ENCODE measurements at places on chromosomes 1 and 21.

DNA sequence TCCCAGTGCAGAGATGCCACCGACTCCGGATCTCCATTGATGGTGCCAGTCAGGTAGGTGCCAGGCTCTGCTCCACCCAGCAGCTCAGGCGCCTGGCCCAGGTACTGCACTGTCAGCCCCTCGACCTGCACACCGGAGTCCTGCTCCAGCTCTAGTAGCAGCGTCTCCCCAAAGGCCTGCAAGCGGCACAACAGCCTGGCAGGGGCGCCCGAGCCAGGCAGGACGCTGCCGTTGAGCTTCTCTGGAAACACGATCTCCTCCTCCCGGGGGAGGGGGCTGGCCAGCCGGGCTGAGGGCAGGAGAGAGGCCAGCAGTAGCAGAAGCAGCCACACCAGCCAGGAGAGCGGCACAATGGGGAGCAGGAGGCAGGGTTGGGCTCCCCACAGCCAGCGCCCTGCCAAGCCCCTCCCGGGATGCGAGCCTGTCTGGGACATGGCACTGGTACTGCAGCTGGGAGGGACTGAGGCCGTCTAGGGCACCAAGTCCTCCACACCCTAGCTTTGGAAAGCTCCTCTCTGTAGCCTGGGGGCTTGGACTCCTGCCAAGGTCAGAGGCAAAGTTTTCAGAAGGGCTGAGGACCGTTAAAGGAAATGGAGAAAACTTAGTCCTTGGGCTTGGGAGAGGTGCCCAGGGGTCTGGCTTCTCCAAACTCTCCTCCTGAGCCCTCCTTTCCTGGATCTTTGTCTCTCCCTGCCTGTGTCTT lies 509 bp downstream of the ADAMTS4 start:
- no peak for DNase-seq

- no peak for DNase-seq
These were observed 28.8 kb upstream of the SYDE2 start for GRCh38 chr1:85229574-85230097.

DNA sequence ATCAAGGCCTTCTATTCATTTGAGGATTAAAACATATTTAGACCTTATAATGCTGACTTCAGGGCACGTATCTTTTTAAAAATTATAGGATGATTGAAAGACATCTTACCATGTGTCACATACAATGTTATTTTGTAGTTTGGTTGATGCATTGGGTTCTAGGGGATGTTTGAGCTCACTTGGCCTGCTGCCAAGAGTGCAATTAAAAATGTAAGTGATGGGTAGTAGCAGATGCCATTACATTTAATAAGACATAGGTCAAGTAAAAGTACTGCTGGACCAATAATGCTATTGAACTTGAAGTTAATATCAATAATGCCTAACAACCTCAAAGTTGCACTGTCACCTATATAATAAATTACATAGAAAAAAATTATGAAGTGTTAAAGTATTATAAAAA lies 616.5 kb upstream of the RGS18 start:
- no peak for DNase-seq

- DNase-seq: no peak
These were observed 286.2 kb downstream of the GPATCH2 start for GRCh38 chr1:217344712-217345111.

GRCh38 chr21:29453511-29453910 lies 154.8 kb downstream of the BACH1 start:
- DNase-seq: no peak

- no peak for DNase-seq
These were observed 43.1 kb downstream of the CLSTN1 start for GRCh38 chr1:9780554-9781110.

GRCh38 chr1:156344409-156344808 lies 6.1 kb downstream of the TSACC start:
- no peak for DNase-seq

DNA sequence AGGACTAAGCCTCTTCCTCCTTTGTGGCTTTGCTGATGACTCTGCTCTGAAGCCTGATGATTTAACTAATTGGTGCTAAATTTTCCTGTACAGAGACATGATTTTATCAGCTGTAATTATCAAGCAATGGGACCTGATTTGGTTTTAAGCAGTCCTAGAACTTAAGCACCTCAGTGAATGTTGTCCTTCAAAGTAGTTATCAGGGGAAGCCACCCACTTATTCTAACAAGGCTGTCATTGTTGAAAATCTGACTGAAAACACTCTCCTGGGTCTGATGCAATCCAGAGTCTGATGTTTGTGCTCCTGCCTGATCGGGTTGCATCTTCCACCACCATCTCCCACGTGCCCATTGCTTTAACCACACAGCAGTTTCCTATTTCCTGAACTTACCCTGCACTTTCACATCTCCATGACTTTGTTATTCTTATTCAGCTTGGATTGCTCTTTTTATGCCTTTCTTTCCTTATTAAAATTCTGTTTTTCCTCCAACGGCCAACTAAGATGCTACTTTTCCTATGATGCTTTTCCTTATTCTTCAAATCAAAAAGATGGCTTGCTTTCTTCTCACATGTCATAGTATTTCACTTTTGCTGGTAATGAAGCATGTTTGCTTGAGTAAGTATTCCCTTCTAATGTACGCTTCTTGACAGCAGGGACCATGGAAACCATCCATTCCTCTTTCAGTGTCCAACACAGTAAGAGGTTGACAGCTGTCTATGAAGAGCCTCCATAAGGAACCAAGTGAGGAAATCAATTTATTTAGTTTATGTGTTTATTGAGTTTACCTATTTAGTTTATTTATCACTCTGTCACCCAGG lies 55.0 kb downstream of the S1PR1 start:
- DNase-seq: peak; percentile 68

- no peak for DNase-seq
These were observed 25.1 kb downstream of the SYNJ1 start for GRCh38 chr21:32702702-32703101.

Measured in fibroblast of skin of left quadriceps (primary cell).